ENCODE measurements at places on chromosomes 16 and 17.

- no peak for DNase-seq
These were observed 88.8 kb downstream of the ZDHHC7 start for GRCh38 chr16:84922351-84923120.

GRCh38 chr16:4510131-4510530, 28.4 kb downstream of the CDIP1 start:
- DNase-seq = no peak

DNA sequence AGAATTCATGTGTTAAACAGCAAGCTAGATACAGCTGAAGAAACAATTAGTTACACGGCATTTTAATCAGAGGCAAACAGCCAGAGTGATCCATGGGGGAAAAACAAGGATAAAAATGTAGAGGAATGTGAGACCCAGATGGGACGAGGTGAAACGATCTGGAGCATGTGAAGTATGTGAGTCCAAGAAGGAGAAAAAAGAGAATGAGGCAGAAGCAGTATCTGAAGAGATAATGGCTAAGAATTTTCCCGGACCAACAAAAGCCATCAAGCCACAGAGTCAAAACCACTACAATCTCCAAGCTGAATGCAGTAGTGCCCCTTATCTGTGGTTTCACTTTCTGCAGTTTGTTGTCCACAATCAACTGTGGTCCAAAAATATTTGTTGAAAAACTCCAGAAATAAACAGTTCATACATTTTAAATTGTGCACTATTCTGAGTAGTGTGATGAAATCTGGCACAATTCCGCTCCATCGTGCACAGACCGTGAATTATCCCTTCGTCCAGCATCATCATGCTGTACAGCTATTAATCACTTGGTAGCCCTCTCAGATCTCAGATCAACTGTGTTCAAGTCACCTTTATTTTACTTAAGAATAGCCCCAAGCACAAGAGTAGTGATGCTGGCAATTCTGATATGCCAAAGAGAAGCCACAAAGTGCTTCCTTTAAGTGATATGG, 18.8 kb downstream of the MYH10 start:
- no peak for DNase-seq

DNA sequence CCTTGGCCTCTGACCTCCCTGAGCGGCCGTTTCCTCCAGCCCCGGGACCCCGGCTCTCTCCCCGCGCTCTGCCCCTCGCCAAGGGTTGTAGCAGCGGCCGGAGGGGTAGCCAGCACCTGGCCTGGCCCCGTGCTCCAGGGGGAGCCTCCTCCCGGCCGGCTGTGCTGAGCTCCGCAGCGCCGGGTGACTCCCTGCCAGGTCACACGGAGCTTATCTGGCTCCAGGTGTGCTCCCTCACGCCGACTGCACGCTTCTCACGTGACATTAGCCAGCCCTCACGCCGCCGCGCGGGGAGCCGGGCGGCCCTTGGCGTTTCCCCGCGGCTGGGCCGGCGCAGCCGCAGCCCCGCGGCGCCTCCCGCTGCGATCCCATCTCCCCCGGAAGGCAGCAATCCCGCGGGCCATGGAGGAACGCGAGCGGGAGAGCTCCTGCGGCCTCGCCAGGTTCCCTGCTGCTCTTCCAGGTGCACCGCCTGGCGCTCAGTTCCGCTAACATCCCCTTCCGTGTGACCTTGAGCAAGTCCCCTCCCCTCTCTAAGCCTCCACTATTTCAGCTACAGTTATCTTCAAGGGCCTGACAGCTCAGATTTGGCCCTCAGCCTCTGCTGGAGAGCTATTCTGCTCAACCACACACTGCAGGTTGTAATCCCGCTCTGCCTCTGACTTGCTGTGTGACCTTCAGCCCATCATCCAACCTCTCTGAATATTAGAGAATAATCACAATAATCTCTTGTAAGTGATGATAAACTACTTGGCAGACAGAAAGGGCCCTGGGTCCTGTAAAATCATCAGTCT, 3.4 kb downstream of the MYO18A start:
- peak; percentile 58 for DNase-seq

- DNase-seq = no peak
These were observed 22.4 kb downstream of the FA2H start for GRCh38 chr16:74752258-74752657.

DNA sequence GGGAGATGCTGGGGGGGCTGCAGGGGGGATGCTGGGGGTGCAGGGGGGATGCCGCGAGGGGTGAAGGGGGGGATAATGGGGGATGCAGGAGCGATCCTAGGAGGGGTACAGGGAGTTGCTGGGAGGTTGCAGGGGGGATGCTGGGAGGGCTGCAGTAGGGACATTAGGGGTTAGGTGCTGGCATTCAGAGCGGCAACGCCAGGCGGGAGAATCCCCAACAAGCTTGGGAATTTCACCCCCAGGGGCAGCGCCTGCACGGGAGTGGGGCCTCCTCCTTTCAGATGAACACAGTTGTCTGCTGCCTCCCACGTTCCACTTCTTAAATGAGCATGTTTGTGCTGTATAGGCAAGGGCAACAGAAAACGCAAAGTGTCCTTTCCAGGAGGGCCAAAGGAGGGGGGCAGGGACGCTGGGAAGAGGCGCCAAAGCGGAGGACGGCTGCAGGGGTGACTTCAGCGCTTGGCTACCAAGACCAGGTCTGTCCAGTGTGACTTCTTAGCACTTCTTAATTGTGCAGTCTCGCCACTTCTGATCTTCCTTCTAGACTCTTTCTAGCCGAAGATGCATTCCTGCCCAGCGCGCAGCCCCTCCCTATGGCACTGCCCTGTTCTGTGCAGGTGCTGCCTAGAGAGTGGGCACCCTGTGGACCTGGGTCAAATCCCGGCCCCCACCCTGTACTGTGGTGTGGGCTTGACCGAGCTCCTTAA, 2.0 kb upstream of the SLC6A4 start:
- DNase-seq = no peak

GRCh38 chr17:63071797-63072196, 105.8 kb downstream of the TANC2 start:
- no peak for DNase-seq

- no peak for DNase-seq
These were observed 1.3 kb upstream of the NLGN2 start for GRCh38 chr17:7406235-7406825.

- DNase-seq = no peak
These were observed 60.9 kb downstream of the CACNG1 start for GRCh38 chr17:67105213-67105612.

DNA sequence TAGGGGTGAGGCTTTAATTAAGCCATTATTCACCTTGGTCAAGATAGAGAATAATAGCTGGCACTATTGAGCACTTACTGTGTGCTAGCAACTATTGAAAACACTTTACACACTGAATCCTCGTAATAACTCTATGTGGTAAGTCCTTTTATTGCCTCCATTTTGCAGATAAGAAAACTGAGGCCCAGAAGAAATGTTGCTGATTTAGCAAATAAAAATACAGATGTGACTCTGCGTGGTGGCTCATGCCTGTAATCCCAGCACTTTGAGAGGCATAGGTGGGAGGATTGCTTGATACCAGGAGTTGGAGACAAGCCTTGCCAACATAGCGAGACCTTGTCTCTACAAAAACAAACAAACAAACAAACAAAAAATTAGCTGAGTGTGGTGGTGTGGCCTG, 19.4 kb downstream of the OTOA start:
- DNase-seq = no peak

- no peak for DNase-seq
These were observed 15.1 kb upstream of the MAP2K3 start for GRCh38 chr17:21269394-21269793.

DNA sequence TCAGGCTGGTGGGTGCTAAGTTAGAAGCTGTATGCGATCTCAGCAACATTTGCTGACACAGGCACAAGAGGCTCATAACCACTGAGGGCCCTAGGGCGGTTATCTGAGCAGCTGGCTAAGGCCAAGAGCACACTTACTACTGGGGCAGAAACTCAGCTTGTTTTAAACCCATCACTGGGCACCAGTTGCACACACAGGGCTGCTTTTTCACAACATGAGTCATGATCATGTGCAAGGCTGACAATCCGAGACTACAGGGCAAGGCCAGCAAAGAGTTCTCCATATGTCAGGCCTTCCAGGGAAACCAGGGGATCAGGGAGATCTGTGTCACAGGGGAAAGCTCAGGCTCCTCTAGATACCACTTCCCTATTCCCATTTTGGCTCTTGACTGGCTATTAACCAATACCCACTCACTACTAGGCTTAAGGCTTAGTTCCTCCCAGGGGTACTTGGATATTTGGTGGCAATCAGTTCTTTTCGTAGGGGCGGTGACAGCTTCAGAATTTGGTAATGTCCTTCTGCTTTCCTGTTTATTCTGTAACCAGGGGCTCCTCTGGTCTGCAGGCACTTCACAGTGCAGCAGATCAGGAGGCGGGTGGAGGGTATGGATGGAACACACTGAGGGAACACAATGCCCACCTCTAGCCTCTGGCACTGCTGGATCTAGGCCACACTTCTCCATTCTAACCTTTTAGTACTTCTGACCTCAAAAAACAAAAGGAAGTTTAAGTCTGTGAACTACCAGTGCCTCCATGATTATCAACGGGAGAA, 44.9 kb upstream of the ERN1 start:
- no peak for DNase-seq

DNA sequence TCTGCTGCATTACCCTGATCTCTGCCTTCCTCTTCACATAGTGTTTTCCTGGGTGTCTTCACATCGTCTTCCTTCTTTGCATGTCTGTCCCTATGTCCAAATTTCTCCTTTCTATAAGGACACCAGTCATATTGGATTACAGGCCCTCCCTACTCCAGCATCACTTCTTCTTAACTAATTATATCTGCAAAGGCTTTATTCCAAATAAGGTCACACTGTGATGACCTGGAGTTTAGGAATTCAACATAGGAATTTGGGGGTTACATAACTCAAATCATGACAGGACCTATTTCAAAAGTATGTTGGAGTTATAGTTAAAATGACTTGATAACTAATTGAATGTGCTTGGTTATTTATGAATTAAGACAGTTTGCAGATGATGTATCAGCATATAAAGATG, 490.5 kb upstream of the ERCC4 start:
- no peak for DNase-seq

- DNase-seq = no peak
These were observed 18.2 kb upstream of the CMTM4 start for GRCh38 chr16:66714654-66715307.

GRCh38 chr16:11835891-11836649, 15.3 kb downstream of the RSL1D1 start:
- no peak for DNase-seq

- no peak for DNase-seq
These were observed 6.2 kb downstream of the N4BP1 start for GRCh38 chr16:48603647-48604376.

DNA sequence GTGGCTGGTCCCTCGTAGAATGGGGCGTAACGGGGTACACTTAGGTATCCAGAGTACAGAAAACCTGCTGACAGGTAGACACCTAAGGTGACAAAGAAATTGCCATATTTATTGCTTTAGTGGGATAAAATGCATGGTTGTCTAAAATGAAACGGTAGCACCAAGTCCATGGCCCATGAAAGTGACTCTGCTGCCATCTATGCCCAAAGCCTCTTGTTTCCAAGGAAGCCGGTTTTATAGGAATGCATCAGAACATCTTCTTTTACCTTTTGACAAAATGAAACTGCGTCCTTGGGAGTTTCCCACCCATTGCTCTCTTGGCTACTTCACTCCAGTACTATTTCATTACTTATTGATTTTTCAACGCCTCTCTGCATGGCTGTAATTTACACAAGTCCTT, 151.3 kb upstream of the ZFHX3 start:
- DNase-seq = no peak

GRCh38 chr17:41340934-41341861, 9.4 kb downstream of the KRT33A start:
- no peak for DNase-seq

DNA sequence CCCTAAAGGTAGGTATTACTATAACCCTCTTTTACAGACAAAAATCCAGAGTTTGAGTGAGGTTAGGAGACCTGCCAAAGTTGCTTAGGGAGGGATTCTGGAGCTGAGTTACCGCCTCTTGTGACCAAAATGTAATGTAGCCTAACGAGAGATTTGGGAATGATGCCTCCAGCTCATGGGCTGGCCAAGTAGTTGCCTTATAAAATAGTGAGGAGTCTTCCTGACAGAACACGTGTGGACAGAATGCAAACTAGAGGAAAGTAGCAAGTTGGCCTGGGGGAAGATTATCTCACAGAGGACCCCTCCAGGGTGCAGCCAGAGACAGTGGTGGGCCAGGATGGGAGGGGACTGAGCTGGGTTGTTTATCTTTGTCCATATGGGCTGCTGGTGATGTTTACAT, 543.7 kb upstream of the CDH11 start:
- DNase-seq = no peak

GRCh38 chr17:38960402-38960801, 6.8 kb downstream of the FBXO47 start:
- no peak for DNase-seq

DNA sequence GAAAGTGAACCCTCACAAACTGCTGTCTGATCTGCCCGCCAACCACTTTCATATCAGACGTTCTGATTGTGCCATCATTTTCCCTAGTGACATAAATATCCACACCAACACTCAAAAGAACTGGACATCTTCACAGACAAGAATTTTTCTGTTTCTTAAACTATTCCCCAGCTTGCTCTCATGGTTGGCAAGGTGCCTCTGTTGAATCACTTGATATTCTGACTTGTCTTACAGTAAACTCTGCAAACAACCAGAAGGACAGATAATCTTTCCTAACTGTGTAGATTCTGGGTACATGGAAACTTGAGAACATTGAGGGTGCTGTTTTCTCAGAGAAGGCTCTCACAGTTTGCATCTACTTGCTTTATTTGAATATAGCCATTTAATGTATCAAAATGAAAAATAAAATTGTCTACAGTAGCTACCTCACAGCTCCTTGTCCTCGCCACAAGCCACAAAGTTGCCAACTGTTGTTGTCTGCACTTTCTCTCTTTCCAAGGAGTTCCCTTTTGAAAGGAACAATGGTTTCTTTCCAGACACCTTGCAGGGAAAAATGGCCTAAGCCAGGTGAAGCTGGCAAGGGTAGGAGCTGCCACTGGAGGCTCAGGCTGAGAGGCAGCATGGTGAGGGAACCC, 46.0 kb upstream of the ADAMTS18 start:
- DNase-seq = no peak

DNA sequence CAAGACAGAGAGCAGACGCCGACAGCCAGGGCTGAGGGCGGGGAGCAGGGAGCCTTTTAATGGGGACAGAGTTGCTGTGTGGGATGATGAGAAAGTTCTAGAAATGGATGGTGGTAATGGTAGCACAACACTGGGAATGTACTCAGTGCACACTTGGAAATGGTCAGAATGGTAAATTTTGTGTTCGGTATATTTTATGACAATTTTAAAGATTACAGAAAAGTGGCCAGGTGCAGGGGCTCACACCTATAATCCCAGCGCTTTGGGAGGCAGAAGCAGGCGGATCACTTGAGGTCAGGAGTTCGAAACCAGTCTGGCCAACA, 243.2 kb upstream of the CIBAR2 start:
- no peak for DNase-seq

- no peak for DNase-seq
These were observed 11.2 kb downstream of the MRPL27 start for GRCh38 chr17:50361561-50362480.

- no peak for DNase-seq
These were observed 13.7 kb downstream of the MXRA7 start for GRCh38 chr17:76696763-76697701.

Measured in NCI-H1417 treated with DMSO at 0.1 percent for 48 hours (cell line).